ENCODE measurements at places on chromosomes 11 and 22.

DNA sequence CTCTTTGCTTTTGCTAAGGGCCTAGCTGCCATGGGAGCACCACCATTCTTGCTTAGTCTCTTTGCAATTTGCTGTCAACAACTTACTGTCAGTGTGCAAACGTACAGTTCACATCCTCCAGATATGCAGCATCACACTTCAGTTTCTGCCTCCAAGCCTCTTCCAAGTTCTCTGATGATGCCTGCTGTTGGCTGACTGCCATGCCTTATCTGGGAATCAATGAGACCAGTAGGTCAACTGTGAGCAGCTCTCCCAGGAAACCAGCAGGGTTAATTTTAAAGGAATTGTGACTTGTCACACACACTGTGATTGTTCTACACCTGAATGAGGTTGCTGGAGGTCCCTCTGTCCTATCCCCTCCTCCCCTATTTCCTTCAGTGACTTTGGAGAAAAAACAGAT, 56.0 kb downstream of the COPB1 start:
- H3K4me3 ChIP-seq = no peak overlapping the region
- no peaks in the 10 kb centered on the region for H3K27me3 ChIP-seq
- peaks cover 29% of the 10 kb centered on the region for H3K4me1 ChIP-seq

DNA sequence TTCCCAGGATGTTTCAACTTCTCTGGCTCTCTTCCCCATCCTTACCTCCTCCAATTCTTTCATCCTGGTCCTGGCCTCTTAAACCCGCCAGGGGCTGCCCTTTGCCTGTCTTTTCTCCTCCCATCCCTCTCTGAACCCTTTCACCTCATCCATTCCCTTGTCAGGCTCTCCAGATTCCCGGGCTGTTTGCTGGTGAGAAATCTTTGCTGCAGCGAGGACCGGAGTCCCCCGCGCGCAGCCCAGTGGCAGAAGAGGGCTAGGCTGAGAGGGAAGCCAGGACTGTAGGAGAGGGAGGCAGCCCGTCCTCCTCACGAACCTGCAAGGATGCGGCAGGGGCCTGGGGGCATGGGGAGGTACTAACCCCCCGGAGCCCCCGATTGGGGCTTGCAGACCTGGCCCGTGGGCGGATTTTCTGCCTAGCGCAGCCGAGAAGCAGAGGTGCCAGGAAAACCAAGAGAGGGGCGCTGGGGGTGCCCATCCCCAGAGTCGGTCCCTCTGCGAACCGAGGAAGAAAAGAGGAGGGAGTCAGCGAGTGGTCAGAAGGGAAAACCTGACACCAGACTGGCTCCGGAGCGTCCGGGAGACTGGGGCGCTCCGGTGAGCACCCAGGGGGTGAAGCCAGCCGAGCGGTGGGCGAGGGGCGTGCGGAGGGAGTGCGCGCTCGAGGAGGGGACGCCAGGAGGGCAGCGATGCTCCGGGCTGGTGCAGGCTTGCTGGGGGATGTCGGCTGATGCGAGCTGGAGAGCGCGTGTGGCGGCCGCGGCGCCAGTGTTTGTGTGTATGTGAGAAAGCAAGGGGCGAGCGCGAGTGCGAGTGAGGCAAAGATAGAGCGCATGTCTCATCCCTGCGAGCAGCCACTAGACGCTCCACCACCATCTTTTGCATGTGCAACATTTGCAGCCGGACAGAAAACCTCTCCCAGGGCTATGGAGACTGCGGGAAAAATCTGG, at the start of gene GRIA4:
TSS of gene GRIA4 (plus strand) at position 242 of the 950 bp plus-strand sequence. CDS start 925 bp downstream, outside the sequence.
- peaks cover 17% of the 10 kb centered on the region for H3K4me1 ChIP-seq
- DNase-seq = peak; percentile 29
- no peak within 1 kb of the TSS for H3K27ac ChIP-seq
- peak within 1 kb of the TSS; percentile 66 for H3K4me3 ChIP-seq

DNA sequence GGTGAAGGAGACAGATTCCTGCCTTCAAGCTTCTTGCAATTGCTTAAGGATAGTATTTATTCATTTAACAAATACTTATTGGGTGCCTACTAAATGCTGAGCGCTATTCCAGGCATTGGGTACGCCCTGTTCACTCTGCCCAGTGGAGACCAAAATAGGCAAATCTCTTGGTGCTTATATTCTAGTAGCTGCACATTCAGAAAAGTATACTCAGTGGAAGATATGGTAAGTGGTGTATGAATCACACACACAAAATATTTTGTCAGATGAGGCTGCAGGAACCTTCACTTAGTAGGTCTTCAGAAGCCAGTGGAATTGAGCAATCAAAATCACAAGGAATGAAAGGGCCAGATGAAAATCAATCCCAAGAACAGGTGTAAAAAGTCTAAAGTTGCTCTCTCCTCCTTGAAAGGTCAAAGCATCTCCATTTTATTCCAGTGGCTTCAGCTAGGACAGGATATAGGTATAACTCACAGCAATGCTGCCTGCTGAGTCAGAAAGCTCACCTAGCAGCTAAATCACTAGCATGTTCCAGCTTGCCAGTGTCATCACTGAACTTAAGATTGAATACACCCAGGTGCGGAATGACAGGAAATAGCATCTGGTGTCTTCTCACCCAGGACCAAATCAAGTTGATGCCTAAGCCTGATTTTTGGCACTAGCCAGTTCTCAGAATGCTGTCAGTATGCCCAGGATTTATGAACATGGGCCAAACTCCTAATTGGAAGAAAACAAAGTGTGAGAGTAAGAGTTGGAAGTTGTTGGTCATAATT, 83.9 kb downstream of the AMOTL1 start:
- DNase-seq = no peak
- H3K4me3 ChIP-seq = no peak overlapping the region
- H3K36me3 ChIP-seq = peaks cover 6% of the 10 kb centered on the region
- no peaks in the 10 kb centered on the region for H3K27me3 ChIP-seq

DNA sequence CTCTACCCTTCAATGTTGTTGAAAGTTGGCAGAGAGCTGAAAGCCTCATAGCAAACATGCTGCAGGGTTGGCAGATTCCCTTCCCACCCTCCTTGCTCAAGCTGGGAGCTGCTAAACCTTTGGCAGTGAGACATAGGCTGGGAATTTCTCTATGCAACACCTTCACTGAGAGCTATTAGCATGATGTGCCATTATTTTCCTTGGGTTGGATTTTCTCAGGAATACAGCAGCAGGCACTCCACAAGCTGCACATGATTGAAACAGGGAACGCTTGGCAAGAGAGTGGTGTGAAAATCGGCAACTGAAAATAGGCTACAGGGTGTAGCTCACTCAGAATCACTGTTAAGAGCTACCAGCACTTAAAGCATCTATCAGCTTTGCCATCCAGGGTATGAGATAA, 9.6 kb upstream of the ALKBH3 start:
- no peak overlapping the region for H3K27ac ChIP-seq
- peaks cover 15% of the 10 kb centered on the region for H3K27me3 ChIP-seq
- H3K36me3 ChIP-seq = no peaks in the 10 kb centered on the region
- DNase-seq = no peak
- no peak overlapping the region for H3K4me3 ChIP-seq

- H3K27me3 ChIP-seq = no peaks in the 10 kb centered on the region
- no peaks in the 10 kb centered on the region for H3K4me1 ChIP-seq
- DNase-seq = no peak
Observed at GRCh38 chr11:12388173-12388572, 10.8 kb downstream of the PARVA start.

DNA sequence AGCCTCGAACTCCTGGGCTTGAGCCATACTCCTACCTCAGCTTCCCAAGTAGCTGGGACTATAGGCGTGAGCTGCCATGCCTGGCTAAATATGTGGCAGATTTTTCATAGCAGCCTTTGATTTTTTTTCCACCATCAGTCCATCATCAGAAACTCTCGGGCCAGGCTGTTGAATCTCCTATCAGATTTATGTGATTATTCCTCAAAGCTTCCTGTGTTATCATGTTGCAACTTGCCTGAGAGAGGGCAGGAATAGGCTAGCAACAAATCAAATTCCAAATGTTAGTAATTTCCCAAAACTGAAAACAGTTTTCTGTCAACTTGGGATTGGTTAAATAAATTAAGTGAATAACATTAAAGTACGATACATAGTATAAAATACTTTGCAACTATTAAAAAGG, 3.4 kb downstream of the LRRC51 start:
- no peaks in the 10 kb centered on the region for H3K27me3 ChIP-seq

DNA sequence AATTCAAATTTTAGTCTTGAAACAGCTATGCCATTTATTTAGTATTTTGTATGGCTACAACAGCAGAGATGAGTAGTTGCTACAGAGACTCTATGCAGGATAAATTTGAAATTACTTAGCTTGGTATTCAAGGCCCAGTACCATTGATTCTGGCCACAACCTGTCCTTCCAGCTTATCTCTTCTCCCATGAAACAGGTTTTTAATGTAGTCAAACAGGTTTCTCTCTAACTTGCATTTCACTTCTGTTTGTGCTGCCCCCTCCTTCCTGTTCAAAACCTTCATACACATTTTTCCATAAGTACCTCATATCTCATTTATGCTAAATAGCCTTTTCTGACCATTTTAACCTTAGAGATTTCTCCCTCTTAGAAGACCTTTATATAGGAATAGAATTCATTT, 3.3 kb downstream of the USP47 start:
- no peak overlapping the region for H3K4me3 ChIP-seq
- no peaks in the 10 kb centered on the region for H3K27me3 ChIP-seq
- DNase-seq = no peak
- H3K4me1 ChIP-seq = peaks cover 24% of the 10 kb centered on the region

DNA sequence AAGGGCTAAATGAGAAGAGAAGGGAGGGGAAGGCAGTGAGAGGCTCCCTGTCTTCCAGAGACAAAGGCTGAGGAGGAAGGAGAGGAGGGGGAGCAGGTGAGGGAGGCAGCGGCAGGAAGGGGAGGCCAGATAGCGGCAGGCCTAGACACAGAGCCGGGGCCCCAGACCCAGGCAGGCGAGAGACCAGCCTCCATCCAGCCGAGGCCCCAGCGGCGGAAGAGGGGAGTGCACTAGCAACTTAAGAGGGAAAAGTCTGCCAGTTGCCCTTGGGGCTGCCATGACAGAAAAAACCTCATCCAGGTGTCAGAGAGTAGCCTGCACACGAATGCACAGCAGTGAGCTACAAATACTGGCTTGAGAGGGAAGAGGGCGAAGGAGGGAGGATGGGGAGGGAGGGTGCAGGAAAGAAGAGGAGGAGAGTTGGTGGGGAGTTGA, 46.7 kb downstream of the IGLL1 start:
- DNase-seq = peak; percentile 24
- no peak overlapping the region for H3K4me3 ChIP-seq
- no peak overlapping the region for H3K27ac ChIP-seq
- no peaks in the 10 kb centered on the region for H3K27me3 ChIP-seq

Data from endothelial cell of umbilical vein (primary cell).